K562 (cell line): ENCODE measurements at places on chromosomes 6 and 20.

DNA sequence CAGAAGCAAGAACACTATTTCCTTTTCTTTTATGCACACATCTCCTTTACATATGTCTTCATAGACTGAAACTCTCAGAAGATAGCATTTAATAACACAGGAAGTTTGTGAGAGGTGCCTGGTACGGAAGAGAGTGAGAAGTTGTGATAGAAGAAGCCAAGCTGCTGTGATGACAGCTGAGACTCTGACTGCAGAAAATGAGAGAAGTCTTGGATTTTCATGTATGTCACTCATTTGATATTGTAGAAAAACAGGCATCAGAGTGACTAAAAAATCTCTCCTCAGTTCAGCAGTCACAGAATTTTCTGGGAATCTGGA, 154.9 kb upstream of the BMP2 start:
- no peak for DNase-seq

- no peak for DNase-seq
These were observed 73.1 kb downstream of the PTCHD4 start for GRCh38 chr6:48037946-48038345.

GRCh38 chr6:63476302-63476701, 96.0 kb upstream of the LOC128125822 start:
- no peak for DNase-seq

DNA sequence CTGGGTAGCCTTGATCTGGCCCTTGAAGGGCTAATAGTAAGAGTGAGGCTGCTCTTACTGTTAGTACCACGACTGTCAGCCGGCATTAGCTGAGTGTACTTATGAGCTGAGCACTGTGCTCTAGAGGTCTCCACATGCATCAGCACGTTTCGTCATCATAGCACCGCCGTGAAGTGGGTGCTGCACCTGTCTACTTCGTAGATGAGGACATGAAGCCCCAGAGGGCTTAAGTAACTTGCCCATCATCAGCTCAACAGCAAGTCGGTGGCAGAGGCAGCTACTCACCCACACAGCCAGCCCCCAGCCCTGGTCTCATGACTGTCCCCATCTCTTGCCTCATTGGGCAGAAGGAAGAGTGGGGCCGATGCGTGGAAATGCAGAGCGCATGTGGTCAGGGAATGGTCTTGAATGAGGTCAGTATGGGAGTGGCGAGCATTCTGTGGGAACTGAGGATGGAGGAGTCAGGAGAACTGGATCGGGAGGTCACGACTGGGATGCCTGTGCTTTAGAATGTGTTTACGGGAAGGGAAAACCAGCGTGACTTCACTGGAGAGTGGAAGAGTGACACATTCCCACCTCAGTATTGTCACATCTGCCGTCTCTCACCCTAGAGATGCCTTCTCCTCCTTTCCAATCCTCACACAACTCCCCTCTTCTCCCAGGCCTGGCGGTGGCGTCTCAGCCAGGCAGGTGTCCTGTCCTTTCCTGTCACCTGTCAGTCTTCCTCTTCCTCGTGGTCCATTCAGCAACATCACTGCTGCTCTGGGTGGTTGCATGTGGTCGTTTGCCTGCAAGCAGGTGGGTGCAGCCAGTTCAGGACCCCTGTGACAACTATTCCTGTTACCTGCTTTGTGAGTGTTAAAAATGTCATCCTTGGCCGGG, 6.0 kb downstream of the SYTL3 start:
- no peak for DNase-seq

- no peak for DNase-seq
These were observed 225.1 kb downstream of the UBE3D start for GRCh38 chr6:82840571-82840970.

DNA sequence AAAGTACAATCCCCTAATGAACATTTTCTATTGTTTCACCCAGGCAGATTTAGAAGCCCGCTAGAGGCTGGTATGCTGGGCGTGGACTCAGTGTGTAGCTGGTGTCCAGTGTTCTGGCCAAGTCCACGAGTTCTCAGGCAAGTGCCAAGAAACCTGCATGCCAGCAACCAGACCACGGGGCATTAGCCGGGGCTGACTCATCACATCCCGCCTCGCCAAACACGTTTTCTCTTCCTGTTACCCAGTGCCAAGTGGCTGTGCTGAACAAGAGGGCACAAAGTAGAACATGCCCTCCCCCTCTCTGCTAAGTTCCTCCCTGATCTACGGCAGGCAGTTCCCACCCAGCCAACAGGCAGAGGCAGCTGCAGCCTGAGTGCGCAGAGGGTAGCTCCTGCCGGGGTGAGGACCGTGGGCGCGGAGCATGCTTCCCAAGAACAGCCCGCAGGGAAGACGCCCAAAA, 29.6 kb downstream of the RAMACL start:
- DNase-seq: no peak

GRCh38 chr20:3804254-3804751, 8.2 kb downstream of the CDC25B start:
- no peak for DNase-seq

DNA sequence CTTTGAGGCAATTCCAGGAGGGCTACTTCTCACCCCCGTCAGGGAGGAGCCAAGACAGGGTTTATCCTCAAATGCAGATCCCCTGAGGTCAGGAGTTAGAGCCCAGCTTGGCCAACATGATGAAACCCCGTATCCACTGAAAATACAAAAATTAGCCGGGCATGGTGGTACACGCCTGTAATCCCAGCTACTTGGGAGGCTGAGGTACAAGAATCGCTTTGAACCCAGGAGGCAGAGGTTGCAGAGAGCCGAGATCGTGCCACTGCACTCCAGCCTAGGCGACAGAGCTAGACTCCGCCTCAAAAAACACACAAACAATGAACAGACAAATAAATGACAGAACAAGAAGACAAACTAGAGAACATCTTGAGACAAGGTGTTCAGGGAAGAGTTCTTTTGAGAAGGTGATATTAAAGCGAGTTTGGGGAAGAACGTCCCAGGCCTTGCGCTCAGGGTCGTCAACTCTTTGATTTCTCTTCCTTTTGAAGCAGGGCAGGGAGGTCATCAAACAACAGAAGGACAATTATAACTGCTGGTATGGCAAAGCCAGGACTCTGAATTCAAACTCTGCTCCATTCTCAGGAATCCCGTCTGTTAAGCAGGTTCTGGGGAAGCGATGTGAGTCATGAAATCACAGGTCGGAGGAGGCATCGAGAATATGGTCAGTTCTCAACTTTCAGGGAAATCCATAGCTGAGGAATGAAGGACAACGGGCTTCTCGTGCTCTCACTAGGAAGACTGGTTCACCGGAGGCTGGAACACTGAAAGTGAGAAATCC, 1.4 kb upstream of the RALY start:
- no peak for DNase-seq

DNA sequence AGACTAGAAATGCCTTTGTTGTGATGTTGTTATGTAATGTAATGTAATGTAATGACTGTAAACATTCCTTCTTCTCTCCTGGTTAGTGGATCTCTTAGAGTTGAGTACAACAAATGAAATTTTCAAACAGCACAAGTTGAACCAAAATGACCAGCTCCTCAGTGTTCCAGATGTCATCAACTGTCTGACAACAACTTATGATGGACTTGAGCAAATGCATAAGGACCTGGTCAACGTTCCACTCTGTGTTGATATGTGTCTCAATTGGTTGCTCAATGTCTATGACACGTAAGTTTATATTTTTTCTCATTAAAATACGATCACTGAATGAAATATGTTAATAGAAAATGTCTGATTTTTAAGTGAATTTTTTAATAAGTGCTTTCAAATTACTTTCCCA, 496.7 kb downstream of the UTRN start:
- no peak for DNase-seq

DNA sequence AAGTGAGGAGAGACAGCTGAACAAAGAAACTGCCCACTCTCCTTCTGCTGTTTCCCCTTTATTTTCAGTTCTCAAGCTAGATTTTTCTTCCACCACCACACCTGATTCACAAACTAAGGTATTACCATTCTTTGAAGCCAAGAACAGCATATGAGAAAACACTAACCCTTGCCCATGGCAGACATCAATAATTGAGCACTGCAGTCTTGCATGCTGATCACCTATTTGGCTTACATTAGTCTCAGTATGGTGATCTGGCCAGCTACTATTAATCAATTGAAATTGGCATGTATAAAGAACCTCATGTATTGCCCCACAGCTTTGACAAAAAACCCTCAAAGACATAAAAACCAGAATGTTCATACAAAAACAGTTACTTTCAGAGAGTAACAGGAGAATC, 166.3 kb downstream of the SAMD5 start:
- DNase-seq: no peak

DNA sequence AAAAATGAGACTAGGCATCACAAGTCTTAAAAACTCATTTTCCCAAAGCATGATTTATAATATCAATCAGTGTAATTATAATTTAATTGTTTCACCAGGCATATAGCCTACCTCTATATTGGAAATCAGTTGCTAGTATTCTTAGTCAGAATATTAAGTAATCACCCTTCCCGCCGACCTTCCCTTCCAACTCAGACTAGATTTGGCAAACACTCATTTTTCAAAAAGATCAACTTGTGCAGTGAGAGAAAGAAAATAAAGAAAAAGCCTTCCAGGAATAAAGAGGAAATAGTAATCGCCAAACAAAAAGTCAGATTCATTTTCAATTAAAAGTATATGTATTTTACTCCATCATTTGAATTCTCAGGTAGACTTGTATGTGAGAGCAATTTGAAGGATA, 1.9 kb upstream of the BMP5 start:
- DNase-seq: no peak

- DNase-seq: no peak
These were observed 91.7 kb upstream of the HDDC2 start for GRCh38 chr6:125393449-125393858.

DNA sequence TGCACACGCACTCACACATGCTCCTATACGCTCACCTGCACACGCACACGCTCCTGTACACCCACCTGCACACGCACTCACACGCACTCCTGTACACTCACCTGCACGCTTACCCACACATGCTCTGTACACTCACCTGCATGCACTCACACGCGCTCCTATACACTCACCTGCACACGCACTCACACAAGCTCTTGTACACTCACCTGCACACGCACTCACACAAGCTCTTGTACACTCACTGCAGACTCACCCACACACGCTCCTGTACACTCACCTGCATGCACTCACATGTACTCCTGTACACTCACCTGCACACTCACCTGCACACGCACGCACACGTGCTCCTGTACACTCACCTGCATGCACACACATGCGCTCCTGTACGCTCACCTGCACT, 22.0 kb upstream of the TAF4 start:
- DNase-seq: no peak

- no peak for DNase-seq
These were observed 73.8 kb downstream of the PHIP start for GRCh38 chr6:79004239-79004638.

DNA sequence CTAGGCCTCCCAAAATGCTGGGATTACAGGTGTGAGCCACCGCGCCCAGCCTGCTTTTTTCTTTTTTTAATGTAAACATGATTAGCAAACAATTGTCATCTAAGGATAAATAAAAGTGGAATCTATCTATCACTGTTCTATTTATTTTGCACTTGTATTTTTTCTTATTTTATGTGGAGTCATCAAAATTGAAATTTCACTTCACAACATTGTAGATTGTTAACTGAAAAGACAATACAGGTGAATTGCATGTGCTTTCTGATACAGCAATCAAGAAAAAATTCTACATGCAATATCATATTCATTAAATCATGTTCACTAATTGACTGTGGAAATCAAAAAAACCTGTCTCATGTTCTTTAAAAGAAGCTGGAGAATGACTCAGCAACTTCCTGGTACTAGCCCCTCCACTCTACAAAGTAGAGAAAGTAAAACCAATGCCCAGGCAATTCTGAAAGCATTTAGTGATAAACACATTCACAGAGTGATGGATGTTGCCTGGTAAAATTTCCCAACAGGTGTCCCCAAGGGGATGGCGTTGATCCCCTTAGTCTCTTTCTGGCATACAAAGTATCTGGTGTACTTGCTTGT, 10.7 kb upstream of the RFX6 start:
- DNase-seq: no peak

GRCh38 chr6:126335210-126335609, 4.7 kb upstream of the CENPW start:
- DNase-seq: no peak

- peak; percentile 67 for DNase-seq
These were observed 4.4 kb downstream of the AMD1 start for GRCh38 chr6:110878751-110879522.

GRCh38 chr6:163991321-163991720, 576.8 kb downstream of the QKI start:
- no peak for DNase-seq

- DNase-seq: no peak
These were observed 78.0 kb upstream of the LYRM2 start for GRCh38 chr6:89716532-89716931.
